ENCODE measurements at places on chromosomes 16 and 17.

DNA sequence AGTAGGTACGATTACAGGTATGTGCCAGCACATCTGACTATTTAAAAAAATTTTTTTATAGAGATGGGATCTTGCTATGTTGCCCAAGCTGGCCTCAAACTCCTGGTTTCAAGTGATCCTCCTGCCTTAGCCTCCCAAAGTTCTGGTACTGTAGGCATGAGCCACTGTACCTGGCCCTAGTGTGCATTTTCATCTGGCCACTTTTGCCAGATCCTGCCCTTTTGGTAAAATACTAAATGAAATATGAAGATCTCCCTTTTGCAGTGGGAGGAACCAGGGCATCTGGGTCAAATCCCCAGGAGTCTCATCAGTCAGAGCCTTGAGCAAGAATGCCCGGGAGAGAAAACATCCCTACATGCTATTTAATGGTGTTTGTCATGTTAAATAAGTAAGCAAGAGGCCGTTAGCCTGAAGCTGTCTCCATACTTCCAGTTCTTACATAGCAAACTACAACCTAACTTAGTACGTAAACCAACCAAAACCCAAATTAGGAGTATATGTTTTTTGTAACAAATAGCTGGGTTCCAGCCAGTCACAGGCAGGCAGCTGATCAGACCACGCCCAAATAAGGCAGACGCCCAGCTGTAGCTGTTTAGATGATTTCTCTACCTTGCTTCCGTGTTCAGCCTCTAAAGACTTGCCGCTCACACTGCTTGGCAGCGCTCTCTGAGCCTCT is 46.5 kb upstream of the CLEC18A start:
- DNase-seq, result no peak

- no peak for DNase-seq
Measured at GRCh38 chr16:18966791-18967190, 16.9 kb upstream of the TMC7 start.

GRCh38 chr17:80891397-80892018 is 100.1 kb upstream of the CHMP6 start:
- no peak for DNase-seq

DNA sequence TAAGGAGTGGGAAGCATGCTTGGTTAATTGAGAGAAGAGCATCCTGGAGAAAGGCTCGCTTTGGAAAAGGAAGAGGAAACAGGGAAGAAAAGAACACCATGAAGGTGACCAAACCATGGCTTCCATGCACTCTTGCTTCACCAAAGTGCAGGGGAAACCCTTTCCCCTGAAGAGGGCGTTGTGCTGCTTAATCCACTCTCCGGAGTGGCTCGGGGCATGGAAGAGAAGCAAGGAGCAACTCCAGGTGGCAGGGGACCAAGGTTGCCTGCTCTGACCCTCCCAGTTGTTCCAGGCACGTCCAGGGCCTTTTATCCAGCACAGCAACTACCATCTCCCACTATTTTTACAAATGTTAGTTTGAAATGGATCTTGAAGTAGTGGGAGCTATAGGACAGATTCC is 108.1 kb downstream of the STX8 start:
- peak; percentile 19 for DNase-seq

DNA sequence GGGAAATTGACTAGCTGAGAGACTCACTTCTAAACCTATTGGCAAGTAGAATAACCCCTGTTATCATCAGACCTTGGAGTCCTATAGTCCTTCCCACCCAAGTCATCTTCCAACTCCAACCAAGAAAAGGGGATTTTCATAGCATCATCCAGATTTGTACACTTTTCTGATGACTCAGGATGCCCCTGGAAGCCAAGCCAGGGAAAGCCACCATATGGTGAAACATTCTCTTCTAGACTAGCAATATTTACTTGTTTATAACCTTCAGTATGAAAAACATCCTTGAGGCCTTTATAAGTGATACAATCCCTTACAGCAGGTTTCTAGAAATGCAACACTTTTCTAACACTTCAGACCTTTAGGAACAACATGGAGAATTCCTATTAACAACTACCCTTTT is 618.8 kb upstream of the CDH11 start:
- no peak for DNase-seq

GRCh38 chr16:51523400-51523799 is 372.3 kb upstream of the SALL1 start:
- DNase-seq, result no peak

GRCh38 chr17:13582776-13583547 is 18.8 kb downstream of the HS3ST3A1 start:
- DNase-seq, result no peak

DNA sequence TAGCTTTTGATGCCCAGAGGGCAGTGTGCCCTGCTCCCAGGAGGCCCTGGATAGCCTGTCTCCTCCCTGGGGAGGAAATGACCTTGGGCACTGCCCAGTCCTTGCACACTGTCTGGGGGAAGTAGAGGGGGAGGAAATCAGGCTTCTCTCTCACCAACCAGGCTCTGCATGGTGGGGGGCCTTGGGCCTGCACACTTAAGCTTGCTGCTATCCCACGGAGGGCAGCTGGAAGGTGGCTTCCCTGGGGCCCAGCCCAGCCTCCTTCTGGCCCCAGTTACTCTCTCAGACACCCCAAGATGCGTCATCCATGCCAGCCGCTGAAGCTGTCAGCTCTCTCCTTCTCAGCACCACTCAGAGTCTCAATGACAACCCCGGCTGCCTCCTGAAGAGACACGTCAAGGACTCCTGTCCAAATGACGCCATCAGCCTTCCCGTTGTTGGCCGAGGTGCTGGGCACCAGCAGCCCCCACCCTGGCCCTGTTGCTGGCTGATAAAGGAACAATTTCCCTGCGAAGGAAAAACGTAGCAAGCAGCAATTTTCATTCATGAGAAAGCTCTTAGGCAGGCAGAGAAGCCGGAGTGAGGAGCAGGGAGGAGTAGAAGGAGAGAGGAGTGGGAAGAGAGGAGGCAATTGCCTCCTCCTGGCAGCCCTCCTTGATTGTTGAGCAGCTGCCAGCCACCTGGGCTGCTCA is 95.5 kb downstream of the SDK2 start:
- DNase-seq, result no peak

DNA sequence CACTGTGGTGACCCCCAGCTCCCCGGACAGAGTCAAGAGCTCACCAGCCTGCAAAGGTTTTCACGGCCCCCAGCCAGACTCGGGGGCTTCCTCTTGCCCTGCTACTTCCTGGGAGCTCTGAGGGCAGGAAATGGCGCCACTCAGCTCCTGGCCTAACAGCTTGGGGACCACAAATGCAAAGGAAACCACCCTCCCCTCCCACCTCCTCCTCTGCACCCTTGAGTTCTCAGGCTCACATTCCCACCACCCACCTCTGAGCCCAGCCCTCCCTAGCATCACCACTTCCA is 375 bp upstream of the SPN start:
- DNase-seq, result no peak

DNA sequence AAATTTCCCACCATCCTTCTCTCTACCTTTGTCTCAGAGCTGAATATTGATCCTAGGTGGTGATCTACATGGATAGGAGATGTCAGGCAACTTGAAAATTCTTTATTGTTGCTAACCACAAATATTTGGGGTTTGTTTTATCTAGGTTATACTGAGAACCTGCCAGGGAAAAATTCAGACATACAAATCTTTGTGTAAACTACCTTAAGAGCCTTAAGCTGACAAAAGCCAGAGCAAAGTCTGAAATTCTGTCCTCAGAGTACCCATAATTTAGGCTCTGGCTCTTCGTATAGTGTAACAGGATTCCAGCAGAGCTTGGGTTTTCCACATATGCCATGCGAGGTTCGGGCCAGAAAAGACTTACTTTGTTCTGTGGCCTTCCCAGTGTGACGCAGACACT is 406.7 kb upstream of the MAF start:
- DNase-seq, result no peak

GRCh38 chr16:85029408-85029784 is 1.8 kb downstream of the KIAA0513 start:
- DNase-seq, result no peak

GRCh38 chr16:86517652-86518258 is 7.4 kb downstream of the FOXF1 start:
- DNase-seq, result peak; percentile 54

GRCh38 chr17:7611635-7612293 is 2.9 kb downstream of the FXR2 start:
- no peak for DNase-seq

DNA sequence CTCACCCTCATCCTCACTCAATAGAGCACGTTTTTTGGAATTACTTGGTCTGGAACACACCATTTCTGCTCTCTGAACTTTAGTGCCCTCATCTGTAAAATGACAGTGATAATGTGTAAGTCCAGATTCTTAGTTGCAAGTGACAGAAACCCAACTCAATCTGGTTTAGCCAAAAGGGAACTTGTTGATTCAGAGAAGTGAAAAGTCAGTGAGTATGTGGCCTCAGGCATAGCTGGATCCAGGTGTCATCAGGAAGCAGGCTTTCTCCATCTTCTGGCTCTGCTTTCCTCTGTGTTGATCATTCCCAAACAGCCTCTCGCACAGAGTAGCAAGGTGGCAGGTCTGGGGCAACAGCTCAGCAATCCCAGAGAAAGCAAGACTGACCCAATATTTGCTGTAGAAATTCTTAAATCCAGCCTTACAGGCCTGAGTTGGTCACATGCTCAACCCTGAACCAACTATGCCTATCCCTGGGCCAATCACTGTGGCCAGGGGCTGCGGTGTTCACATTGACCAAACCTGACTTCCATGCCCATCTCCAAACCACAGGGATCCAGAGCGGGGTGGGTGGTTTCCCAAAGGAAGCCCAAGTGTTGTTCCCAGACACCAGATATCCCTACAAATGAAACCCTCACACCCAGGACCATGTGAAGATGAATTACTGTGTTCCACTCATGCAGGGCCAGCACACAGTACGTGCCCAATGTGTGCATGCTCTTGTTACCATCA is 23.3 kb upstream of the ALKBH5 start:
- no peak for DNase-seq

GRCh38 chr17:16267174-16267573 is 50.2 kb downstream of the PIGL start:
- no peak for DNase-seq

DNA sequence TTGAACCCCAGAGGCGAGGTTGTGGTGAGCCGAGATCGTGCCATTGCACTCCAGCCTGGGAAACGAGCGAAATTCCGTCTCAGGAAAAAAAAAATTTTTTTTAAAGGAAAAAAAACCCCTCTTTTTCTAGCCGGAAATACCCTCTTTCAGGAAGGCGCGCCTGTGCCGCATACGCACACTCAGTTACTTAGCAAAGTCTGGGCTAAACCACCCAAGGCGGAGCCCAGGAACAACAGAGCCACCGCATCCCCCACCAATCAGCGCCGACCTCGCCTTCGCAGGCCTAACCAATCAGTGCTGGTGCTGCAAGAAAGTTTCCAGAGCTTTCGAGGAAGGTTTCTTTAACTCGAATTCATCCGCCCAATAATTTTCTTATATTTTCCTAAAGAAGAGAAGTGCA is 510.4 kb downstream of the KCNJ18 start:
- no peak for DNase-seq

GRCh38 chr17:4490109-4490591 is 8.5 kb upstream of the SPNS2 start:
- peak; percentile 87 for DNase-seq

Measured in WERI-Rb-1 (cell line).